Activated CD8-positive, alpha-beta T cell treated with anti-CD3 and anti-CD28 coated beads for 36 hours (primary cell): ENCODE measurements at places on chromosomes 3 and 15. TPM values are rescaled to one million over a fixed set of nuclear protein-coding genes. Genes with fewer than 3 reads are reported as not detected.

- peaks cover 38% of the 10 kb centered on the region for H3K4me1 ChIP-seq
- H3K27ac ChIP-seq, result peak overlapping the region; percentile 13
- peaks cover 16% of the 10 kb centered on the region for H3K36me3 ChIP-seq
- no peak for DNase-seq
Observed at GRCh38 chr3:32471246-32471645, 31.4 kb downstream of the CMTM6 start.

DNA sequence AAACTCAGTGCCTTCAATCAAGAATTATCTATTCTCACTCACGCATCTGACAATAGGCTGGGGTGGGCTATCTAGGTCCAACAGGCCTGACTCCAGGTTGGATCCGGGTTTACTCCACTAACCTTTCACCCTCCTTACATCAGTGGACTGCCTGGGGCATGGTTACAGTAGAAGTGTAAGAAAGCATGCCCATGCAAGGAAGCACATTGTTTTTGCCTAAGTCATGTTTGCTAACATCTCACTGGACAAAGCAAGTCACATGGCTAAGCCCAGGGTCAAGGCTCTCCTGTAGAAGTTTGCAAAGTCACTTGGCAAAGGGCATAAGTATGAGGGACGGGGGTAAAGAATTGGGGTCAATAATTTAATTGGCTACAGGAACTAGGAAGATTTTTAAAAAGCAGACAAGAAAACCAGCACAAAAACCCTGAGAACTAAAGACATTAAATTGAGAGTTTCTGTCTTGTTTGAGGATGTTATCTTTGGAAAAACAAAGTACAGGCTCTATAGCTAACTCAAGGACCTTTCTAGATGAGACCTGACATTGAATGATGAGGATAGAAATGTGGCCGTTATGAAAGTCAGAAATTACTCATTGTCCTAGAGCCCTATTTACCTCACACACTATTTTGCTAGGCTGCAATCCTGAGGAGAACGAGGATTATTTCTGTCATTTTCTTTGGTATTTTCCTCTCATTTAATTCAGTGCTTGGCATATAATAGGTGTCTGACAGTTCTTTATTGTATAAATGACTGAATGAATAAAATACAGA is 214.2 kb downstream of the IL20RB start:
- no peak overlapping the region for H3K27ac ChIP-seq
- no peaks in the 10 kb centered on the region for H3K4me1 ChIP-seq

GRCh38 chr15:47644722-47645121 is 72.6 kb upstream of the SEMA6D start:
- no peaks in the 10 kb centered on the region for H3K36me3 ChIP-seq
- no peaks in the 10 kb centered on the region for H3K27me3 ChIP-seq
- H3K4me1 ChIP-seq, result no peaks in the 10 kb centered on the region
- no peak overlapping the region for H3K4me3 ChIP-seq

- H3K4me1 ChIP-seq, result no peaks in the 10 kb centered on the region
- peaks cover 21% of the 10 kb centered on the region for H3K27me3 ChIP-seq
- H3K27ac ChIP-seq, result no peak overlapping the region
Observed at GRCh38 chr3:170754311-170754693, 115.7 kb downstream of the RPL22L1 start.

DNA sequence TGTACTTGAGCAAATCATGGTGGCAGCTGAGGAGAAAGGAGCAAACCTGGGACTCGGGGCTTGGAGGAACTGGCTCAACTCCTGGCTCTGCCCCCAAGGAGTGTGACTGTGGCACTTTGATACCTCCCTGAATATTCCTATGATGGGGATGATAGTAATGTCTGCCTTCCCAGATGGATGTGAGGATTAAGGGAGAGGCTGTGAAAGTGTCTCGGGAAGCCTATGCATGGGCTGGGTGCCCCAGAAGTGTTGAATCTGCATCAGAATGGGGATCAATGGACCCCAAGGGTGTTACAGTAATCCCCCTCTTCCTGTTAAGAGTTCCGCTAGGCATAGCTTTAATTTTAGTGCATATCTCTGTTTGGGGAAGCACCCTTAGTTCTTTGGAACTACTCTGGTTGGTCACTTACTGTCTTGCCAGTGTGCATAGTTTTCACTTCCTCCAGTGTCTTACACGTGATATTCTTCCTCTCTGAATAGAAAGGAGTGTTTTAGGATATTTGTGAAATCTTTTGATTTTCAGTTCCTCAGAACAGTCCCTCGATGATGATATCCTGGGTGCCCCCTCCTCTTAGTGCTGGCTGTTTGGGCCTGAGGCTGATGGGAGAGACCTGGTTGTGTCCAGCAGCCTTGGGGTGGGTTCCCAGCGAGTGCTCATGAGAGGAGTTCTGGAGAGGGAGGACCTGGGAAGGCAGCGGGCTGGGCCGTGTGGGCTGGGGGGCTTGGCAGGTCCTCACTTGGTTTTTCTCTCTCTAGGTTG is 97.5 kb downstream of the CHDH start:
- no peak overlapping the region for H3K27ac ChIP-seq
- H3K4me3 ChIP-seq, result no peak overlapping the region
- peaks cover 5% of the 10 kb centered on the region for H3K4me1 ChIP-seq
- no peak for DNase-seq
- no peaks in the 10 kb centered on the region for H3K36me3 ChIP-seq
- H3K27me3 ChIP-seq, result no peaks in the 10 kb centered on the region

DNA sequence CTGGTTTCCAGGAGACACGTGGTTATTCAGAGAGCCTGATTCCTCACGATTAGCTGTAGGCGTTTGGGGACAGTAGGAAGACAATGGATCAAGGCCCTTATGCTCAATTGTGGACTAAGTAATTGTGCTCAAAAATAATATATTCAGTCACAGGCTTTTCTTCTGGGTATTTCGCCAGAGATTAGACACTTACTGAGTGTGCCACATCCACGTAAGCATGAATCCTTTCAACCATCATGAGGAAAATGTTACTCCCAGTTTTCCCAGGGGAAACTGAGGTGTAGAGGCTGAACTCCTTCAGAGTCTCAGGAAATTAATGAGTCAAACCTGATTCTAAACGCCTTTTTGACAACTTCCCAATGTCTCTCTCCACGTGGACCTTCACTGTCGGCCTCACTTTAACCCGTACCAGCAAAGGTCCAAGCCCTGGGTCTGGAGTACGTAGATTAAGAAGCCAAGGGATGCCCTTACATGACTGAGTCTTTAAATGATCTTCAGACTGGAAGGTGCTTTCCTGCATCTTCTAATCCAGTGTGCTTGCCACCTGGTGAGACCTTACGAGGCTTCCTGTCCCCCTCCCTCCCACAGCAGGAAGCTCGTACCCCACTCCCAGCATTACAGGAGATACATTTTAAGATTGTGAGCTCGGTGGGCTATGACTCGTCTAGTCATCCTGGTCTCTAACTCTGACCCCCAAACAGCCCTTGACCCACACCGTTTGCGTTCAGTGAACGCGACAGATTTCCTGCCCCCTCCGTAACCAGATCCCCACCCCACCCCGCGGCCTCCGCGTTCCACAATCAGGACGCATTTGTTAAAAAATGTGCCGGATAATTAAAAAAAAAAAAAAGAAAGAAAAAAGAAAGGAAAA is 1.7 kb downstream of the PKM start:
- H3K4me1 ChIP-seq, result peaks cover 39% of the 10 kb centered on the region
- peaks cover 51% of the 10 kb centered on the region for H3K36me3 ChIP-seq
- peak overlapping the region; percentile 100 for H3K4me3 ChIP-seq
- H3K27ac ChIP-seq, result peak overlapping the region; percentile 92
- H3K27me3 ChIP-seq, result no peaks in the 10 kb centered on the region
- peak; percentile 65 for DNase-seq

DNA sequence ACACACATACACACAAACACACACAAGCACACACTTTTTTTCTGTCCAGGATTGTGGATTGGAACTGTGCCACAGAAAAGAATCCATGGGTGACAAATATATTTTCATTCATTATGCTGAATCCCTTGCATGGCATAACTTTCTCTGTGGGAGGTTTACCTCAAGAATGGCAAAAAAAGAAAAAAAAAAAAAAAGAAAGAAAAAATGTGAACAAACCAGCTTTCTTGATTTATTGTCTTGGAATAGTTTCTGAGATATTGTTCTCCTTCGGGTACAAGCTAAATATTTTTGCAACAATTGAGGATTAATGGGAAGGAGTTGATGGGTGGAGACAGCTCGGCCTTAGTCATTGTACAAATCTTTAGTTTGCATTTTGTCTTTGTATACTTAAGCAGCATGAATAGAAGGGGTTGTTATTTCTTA is 153.1 kb downstream of the GMNC start:
- H3K36me3 ChIP-seq, result no peaks in the 10 kb centered on the region
- no peak overlapping the region for H3K27ac ChIP-seq
- no peak overlapping the region for H3K4me3 ChIP-seq

DNA sequence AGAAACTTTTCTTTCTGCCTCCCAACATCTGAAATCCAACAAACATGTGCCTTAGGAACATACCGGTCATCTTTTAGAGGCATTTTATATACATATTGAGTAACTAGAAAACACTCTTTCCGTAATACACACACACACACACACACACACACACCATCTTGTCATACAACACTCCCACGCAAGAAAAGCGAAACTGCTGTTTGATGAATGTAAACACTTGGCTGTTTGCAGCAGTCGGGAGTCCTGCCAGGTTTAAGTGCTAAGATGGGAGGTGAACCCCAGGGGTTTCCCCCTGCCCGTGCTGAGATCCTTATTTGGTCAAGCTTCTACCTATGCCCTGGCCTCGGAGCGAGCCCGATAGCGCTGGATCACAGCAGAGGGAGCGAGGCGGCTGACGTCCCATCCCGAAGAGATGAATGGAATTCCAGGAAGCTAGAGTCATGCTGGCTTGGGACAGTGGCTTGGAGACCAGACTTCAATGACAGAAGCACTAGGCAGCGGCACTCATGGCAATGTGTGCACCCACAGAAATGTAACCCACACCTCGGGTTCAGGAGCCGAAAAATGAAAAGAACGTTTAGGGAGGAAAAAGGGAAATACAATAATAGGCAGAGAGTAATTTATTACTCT is 1.3 kb upstream of the THBS1 start:
- H3K4me3 ChIP-seq, result peak overlapping the region; percentile 7
- DNase-seq, result peak; percentile 14
- H3K4me1 ChIP-seq, result peaks cover 11% of the 10 kb centered on the region

DNA sequence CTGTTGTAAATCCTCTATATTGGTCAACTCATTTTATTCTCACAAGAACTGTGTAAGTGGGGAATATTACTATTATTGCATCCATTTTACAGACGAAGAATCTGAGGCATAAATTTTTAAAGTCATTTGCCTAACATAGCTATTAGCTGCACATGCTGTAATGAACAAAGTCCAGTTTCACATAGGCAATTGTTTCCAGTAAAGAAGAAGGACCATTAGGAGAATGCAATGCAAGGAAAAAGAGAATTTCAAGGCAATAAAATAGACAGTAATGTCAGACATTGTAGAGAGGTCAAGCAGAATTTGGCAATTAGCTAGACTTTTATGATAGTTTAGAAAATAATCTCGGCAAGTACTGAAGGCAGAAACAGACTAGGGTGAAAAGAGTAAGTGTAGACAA is 578.7 kb upstream of the NECTIN3 start:
- no peak overlapping the region for H3K4me3 ChIP-seq
- H3K4me1 ChIP-seq, result no peaks in the 10 kb centered on the region
- H3K36me3 ChIP-seq, result no peaks in the 10 kb centered on the region
- no peak overlapping the region for H3K27ac ChIP-seq
- DNase-seq, result no peak

The LSAMP gene
- not detected for total RNA-seq

The FMN1 gene
- total RNA-seq, result not detected

The LDHAL6B gene
- not detected for total RNA-seq

The AADACL2 gene
- not detected for total RNA-seq
